ENCODE measurements at places on chromosomes 2 and 18.

DNA sequence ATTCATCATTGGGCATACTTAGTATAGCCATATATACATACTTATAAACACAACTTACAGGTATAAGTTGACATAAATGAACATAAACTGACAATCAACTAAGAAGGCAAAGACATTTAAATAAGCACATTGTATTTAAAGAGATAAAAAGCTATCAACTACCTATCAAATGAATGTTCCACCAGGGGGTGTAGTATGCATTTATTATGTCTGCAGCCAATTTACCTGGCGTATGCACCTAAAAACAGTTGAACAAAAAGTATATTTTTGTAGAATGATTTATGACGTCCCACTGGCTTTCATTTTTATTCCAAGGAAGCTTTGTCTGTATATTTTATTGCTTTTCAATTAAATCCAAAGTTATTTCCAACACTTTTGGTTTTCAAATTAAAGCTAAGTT is 323.5 kb downstream of the AFF3 start:
- DNase-seq = no peak

DNA sequence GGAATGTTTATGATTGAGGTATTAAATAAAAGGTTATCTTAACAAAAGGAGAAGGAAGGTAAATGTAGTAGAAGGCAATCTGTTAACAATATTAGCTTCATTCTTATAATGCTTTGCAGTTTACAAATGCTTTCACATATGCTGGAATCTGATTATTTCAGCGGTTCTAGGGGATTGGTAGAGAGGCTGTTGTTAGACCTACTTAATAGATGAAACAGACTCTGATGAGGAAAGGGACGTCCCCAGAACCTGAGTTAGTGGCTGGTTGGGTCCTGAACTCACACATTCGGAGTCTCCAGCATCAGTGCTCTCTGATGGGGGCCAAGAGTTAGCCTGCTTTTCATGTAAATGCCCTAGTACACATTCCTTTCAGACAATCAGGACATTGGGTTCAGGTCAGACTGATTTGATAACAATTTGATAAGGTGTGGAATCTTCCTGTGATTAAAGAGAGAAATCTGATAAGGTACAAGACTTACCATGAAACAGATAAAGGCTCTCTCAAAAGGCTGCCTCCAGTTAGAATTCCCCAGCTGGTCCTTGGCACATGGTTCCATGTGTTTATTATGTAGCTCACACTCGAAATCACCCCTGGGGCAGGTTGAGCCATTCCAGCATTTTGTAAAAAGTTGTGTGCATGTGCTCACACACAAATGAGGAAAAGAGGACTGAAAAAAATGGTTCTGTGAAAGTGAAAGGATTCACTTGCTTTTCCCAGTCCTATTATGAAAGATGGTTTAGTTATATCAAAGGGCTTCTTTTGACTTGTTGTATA is 103.1 kb downstream of the GPD2 start:
- DNase-seq = no peak

GRCh38 chr18:41906528-41907146 is 48.4 kb upstream of the PIK3C3 start:
- DNase-seq = no peak

DNA sequence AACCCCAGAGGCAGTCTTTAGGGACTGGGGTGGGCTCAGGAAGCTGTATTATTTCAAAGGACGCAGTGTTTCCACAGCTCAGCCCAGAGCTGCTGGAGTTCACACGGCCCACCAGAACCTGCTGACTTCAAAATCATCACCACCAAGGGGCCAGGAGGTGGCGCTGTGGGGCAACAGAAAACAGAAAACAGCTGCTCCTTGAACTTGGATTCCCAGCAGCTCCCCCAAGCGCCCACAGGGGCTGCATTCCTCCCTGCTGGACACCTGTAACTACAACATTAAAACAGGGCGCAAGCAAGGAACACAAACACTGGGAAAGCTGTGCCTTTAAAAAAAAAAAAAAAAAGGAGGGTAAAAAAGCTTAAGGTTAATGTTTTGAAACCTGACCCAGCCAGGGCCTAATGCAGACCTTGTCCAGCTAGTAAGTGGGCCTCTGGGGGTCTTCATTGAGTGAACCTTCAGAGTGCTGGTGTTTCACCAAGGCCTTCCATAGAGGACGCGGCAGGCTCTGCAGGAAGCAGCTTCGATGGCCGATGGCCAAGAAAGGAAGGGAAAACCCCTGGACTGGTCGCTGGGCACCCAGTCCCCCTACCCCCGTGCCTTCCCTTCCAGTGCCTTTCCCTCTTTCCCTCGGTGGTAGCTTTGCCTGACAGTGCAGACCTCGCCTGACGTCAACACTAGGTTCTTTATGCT is 25.9 kb downstream of the MLPH start:
- DNase-seq = peak; percentile 72

DNA sequence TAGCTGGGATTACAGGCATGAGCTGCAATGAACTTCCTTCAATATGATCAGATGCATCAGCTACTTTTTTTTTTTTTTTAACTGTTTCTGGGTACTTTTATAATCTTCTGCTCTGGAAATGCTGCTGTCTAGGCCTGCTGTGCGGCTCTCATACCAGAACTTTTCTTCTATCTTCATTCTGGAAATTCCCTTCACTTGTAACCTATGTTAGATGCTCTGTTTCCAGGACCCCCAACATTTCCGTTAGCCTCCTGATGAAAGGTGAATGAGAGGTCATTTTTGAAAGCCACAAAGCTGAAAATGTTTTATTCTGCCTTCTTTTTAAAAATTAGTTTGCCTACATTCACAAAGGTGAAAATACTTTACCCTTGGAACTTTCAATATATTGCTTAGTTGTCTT is 8.6 kb downstream of the AGFG1 start:
- no peak for DNase-seq

DNA sequence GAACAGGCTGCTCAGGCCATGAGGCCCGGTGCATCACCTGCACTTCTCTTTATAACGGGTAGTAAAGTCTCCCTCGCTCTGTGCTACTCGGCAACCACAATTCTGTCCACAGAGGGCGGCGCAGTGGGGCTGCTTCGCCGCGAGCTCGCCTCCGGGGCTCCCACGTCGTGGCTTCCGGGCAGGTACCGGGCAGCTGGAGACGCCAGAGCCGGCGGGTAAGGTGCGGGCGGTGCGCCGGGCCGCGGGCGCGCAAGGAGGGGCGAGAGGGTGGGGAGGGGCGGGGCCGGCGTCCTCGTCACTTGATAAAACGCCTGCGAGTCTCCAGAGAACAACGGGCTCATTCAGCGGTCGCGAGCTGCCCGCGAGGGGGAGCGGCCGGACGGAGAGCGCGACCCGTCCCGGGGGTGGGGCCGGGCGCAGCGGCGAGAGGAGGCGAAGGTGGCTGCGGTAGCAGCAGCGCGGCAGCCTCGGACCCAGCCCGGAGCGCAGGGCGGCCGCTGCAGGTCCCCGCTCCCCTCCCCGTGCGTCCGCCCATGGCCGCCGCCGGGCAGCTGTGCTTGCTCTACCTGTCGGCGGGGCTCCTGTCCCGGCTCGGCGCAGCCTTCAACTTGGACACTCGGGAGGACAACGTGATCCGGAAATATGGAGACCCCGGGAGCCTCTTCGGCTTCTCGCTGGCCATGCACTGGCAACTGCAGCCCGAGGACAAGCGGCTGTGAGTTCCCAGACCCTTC is at the start of gene ITGA6:
Gene ITGA6 (plus strand): TSS at position 331 of the 734 bp plus-strand sequence.
- peak; percentile 62 for DNase-seq

DNA sequence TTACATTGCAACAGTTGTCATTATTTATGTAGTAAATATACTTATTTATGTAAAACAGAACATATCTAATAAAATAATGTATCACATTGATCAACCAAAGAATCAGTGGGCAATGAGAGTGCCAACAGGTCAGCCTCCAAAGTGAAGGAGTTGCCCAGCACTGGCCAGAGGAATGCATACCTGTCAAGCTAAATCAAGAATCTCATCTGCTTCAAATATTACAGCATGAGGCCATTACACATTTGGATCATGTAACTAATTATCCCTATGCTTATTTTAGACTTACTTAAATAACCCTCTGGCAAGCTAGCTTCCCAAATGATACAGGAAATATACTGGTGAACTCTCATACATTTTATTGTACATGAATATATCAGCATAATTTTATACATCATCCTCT is 1211.7 kb upstream of the ACVR2A start:
- no peak for DNase-seq

DNA sequence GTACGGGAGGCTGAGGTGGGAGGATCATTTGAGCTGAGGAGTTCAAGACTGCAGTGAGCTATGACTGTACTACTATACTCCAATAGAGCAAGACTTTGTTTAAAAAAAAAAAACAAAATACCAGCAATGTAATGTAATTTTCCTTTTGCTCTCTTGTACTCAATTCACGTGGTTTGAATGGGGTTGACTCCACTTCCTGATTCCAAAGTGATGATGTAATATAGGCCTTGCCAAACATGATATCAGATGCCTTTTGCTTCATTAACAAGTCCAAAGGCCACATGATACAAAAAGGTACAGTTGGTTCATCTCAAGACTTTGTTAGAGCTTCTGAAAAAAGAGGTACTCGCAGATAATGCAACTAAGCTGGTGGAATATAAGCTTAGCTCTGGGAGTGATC is 321.8 kb downstream of the ZEB2 start:
- DNase-seq = no peak

DNA sequence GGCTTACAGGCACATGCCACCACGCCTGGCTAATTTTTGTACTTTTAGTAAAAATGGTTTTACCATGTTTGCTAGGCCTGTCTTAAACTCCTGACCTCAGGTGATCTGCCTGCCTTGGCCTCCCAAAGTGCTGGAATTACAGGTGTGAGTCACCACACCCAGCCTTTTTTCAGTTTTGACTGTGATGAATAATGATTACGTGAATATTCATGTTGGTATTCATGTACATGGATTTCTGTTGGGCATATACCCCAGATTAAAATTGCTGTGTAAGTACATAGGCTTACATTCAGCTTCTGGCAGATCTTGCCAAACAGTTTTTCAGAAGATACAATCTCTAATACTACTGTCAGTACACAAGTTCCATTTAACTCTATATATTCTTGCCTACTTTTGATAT is 20.9 kb downstream of the SLC39A10 start:
- no peak for DNase-seq

DNA sequence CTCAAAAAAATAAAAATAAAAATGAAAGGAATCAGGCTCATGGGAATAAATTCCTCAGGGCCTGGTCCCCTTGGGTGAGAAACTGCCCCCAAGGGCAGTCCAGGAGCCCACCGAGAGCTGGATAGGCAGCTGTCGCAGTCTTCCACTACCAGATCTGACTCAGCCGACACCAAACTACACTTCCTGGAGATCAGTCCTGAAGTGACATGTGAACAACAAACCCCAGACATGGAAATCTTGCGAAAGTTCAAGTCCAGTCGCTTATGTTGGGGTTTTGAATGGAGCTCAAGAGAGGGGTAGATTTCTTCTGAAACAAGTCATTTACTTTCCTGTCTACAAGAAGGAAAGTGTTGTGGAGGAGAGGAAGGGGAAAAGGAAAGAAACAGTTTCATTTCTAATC is 12.9 kb downstream of the ADCY3 start:
- DNase-seq = no peak

GRCh38 chr2:47014564-47015051 is 99.0 kb upstream of the MCFD2 start:
- DNase-seq = no peak

DNA sequence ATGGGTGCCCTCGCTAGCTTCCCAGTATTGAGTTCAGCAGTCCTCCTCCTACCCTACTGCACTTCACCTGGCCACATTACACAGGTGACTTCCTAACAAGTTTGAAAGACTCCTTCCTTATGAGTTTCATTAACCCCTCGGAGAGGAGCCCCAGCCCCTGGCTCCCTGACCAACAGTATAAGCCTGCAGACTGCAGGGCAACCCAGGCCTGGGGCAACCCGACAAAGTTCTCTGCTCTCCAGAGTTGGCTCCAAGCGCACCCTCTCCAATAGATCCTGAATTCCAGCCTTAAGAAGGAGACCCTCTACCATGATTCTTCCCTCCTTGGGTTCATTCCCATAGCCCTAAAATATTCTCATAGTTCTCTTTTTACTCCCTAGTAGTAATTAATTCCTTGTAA is 1162.8 kb upstream of the TMEFF2 start:
- DNase-seq = no peak

GRCh38 chr2:144546933-144547332 is 27.0 kb upstream of the ZEB2 start:
- no peak for DNase-seq

DNA sequence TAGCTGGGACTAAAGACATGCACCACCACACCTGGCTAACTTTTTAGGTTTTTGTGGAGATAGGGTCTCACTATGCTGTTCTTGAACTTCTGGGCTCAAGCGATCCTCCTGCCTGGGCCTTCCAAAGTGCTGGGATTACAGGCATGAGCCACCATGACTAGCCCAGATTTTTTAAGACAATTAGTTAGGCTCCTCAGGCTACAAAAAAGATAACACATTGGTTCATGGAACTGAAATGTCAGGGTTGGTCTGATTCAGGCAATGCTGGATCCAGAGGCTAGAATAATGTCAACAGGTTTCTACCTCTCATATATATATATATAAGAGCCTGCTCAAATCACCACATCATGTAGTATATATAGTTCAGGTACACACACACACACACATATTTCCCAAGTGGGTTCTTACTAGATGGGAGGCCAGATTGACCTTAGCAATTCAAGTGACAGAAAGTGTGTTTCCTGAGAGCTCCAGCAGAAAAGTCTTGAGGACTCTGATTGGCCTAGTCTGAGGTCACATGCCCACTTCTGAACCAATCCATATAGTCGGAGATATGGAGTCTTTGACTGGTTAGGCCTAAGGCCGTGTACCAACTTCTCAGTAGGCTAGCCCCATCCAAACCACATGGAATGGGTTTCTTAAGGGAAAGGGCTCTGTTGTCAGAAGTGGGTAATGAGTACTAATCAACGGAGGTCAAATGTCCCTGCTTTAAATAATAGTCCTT is 72.6 kb upstream of the LAPTM4A start:
- no peak for DNase-seq

GRCh38 chr2:42879121-42879705 is 86.8 kb upstream of the HAAO start:
- DNase-seq = no peak

- no peak for DNase-seq
Observed at GRCh38 chr2:230773039-230773773, 60.6 kb downstream of the CAB39 start.
